Endothelial cell of coronary artery (primary cell): ENCODE measurements at places on chromosomes 3 and 15. TPM values are rescaled to one million over a fixed set of nuclear protein-coding genes. Genes with fewer than 3 reads are reported as not detected.

ZNF80 gene
- total RNA-seq: not detected in 2 replicates

HTR3E gene
- total RNA-seq: not detected in 2 replicates

SPTSSB gene
- total RNA-seq: not detected in 2 replicates

ADAMTS7 gene
- total RNA-seq: 10.7 and 22.8 TPM in 2 replicates
